ENCODE measurements at places on chromosomes 3 and 15.
A peak's percentile ranks its signal among the peaks of the same experiment; 100 is the strongest.

DNA sequence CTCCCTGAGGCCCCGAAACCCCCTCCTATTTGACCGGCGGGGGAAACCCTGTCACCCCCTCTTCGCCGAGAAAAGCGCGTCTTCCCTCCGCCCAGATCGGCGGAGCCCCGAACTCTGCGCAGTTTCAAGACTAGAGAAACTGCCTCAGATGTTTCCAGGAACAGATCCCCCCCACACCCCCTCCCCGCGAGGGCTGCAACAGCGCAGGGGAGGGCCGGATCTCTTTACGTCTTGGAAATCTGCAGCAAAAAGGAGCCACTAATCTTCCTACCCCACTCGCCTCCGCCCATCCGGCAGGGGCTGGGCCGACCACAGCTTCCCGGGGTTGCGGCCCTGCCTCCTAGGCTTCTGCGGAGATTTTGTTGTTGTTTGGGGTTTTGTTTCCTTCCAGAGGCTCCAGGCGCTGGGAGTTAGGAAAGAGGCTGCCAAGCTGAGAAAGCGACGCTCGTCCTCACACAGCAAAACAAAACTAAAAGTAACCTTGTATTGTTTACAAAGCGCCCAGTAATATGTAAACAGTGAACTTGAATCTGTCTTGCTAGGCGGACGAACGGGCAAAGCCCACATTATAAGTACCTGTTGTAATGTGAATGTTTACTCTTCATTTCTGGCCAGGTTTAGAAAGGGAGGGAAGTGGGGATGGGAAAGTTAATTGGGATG lies 2.2 kb downstream of the FOXB1 start:
- DNase-seq: peak; percentile 22

GRCh38 chr15:60704717-60705116 lies 225.8 kb upstream of the ICE2 start:
- DNase-seq: no peak

- no peak for DNase-seq
Observed at GRCh38 chr3:18370672-18371071, 54.5 kb downstream of the SATB1 start.

GRCh38 chr15:38557921-38558320 lies 6.7 kb downstream of the RASGRP1 start:
- DNase-seq: no peak

- peak; percentile 93 for DNase-seq
Observed at GRCh38 chr3:129054605-129055104, 5.9 kb upstream of the GP9 start.

DNA sequence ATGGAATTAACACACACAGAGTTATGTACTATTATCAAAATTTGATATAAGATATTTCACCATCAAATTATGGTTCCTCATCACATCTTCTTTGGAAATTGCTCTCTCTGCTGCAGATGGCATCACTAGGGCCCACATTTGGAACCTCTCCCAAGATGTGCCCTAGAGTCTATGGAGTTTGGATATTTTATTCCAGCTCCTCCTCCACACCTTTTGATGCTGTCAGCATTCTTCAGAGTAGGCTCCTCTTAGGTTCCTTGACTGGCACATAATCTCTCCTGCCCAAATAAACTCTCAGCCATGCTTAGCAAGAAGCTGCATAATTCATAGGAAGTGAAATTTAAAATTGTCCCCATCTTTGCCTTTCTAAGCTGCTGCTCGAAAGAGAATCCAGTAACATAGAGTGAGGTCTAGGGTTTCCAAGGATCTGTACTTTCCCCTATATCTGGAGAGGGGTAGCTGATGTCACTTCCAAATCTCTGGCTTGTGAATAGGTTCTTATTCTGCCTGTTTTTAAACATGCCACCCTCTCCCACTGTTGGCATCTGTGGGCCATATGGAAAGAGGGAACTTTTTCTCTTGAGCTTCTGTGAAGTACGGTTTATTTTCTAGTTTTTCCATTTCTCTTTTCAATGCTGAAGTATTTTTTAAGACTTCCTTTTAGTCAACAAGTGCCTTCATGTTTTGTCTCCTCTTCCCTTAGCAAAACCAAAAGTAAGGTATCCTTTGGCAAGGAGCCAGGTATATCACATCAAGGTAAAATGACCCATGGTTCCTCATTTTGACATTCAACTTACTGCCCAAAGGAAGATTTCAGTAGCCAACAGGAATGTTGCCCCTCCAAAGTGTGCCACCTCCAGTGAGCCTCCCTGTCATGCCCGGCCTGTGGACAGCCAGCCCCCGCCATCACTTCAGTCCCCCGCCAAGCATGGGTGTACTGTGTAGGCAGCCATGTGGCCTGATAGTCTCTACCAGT lies 75.3 kb upstream of the C2CD4B start:
- no peak for DNase-seq

- peak; percentile 15 for DNase-seq
Observed at GRCh38 chr15:72585476-72586058, 68.9 kb upstream of the GOLGA6B start.

GRCh38 chr3:156687023-156687422 lies 12.6 kb downstream of the TIPARP start:
- no peak for DNase-seq

DNA sequence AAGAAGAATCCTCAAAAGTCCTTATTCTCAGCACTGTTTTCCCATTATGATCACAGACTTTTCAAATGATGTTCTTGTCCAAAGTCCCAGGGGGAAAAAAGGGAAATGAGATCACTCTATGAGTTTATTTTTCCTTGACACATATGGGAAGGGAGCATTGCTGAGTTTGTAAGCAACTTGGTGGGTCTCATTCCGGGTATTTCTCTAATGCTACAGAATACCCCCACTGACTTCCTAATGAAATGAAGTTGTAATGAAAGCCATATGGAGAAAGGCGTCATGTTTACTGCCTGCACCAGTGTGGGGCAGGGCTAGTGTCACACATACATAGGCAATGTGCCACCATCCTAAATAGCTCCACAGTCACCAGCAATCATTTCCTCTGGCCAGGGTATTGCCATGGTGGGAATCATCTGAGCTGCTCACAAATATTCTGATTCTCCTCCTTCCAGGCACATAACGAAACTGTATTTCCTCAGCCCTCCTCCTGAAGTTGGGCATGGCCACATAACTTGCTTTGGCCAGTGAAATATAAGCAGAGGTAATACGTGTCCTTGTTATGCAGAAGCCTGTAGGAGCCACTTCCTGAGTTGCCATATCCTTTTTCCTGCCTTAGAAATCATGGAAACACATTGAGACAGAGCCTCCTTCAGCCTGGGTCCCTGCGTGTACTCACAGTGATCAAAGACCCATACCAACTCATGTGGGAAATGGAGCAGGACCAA lies 41.0 kb upstream of the C15orf61 start:
- DNase-seq: peak; percentile 7

- no peak for DNase-seq
Observed at GRCh38 chr3:133592843-133593242, 19.4 kb downstream of the CDV3 start.

DNA sequence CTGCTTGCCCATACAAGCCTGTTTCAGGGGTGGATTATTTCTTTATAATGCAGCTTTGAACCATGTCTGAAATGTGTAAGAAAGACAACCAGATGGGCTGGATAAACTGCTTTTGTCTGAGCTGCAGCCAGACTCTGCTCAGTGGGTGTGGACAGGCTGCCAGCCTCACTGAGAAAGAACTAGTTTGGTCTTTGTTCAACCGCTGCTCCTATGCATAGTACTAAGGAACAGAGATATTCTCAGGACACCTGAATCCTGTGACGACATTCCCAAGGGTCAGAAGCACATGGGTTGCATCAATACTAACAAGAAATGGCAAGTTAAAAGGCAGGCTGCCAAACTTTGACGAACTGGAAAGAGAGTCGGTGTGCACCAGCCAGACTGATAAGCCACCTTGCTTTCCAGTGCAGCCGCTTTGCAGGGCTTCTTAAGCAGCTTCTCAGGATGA lies 57.2 kb downstream of the PLD1 start:
- DNase-seq: no peak

DNA sequence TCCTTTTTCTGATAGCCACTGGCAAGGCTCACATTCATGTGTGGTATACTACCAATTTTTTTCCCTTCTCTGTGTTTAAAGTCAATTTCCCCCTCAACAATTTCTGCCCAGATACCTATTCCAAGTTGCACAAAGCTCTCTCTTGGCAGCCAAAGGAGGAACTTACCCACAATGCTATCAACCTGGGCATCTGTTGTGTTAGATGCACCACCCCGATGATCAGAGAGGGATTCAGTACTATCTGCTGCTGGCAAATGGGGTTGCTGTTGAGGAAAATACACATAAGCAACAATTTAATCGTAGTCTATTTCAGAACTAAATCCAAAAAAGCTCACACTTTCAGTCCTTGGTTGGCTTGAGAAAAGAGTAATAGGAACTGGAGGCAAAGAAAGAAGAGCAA lies 46.1 kb downstream of the AAGAB start:
- no peak for DNase-seq

DNA sequence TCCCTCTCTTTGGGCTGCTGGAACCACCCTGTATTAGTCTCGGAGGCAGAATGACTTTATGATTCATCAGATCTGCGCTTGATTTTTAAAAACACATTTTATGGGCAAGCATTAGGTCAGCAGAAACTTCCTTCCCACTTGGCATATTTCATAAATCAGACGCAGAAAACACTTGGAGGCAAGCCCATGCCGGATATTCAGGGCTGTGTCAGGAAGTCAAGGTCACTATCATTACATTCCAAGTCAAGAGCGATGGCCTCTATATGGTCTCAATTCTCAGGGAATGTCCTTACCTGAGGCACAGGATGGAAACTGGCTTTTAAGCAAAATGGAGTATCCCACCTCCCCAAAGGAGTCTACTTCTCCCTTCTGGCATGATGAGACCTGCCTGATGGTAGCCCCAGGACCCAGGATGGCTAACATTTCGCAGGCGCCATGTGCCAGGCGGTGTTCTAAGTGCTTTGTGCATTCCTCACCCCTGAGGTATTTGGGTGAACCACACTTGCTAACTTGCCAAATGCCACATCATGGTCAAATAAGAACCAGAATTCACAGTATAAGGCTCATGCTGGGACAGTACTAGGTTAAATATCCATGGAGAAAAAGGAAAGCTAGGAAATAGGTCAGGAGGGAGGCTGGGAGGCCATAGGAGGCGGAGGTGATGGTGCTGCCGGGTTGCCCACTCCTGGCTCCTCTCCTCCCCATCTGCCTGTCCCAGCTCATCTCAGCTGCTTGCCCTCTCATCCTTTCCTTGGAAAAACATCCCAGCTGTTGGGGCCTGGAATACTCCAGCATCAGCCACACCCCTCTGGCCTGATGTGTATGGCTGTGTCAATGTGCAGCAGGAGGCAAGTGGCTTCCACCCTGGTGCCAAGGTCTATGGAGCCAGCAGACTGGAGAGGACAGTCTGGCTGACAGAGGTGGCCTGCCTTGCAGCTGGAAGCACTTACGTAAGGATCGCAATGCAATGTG lies 18.8 kb downstream of the BCL2L10 start:
- DNase-seq: peak; percentile 99

DNA sequence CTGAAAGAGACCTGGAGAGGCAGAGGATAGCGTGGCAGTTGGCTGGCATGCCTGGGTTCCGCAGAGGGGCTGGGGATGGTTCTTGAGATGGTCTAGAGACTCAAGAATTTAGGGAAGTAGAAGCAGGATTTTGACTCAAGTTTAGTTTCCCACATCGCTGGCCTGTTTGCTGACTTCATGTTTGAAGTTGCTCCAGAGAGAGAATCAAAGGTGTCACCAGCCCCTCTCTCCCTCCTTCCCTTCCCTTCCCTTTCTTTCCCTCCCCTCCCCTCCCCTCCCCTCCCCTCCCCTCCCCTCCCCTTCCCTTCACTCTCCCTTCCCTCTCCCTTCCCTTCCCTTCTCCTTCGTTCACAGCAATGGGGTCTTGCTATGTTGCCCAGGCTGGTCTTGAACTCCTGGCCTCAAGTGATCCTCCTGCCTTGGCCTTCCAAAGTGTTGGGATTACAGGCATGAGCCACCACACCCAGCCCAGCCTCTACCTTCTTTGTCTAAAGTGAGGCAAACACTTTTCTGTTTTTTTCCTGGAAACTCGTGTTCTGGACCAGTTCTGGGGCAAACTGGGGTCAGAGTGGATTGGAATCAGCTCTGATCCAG lies 10.2 kb downstream of the CHRD start:
- no peak for DNase-seq

DNA sequence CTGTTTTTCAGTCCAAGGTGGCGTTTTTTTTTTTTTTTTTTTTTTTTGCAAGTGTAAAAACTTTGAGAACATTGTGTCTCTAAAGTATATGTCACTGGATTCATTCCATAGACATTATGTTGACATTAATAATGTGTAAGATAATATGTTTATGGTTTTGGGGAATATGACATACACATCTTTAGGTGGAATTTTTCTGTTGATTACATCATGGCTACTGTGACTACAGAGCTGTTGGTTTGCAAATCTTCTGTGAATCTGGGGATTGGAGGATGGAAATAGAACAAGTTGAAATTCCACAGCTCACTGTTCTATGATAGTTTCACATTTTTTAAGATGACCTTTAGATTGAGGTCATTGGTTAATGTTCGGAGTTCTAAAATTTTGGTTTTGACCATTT lies 24.4 kb upstream of the PLSCR2 start:
- DNase-seq: no peak

DNA sequence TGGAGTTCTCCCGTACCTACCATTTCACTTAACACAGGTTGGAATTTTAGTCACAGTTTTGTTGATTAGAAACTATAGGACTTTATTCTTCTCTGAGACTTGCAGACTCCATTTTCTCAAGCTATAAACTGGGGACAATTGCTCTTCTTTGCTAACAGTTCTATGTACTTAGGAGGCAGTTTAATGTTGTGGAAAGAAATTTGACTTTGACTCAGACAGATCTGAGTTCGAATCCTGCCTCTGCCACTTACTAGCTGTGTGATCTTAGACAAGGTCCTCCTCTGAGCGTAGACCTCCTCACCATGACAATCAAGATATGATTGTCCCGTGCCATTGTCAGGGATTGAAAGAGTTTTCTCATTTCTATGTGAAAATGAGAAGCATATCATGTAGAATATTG lies 196.4 kb upstream of the HES1 start:
- DNase-seq: no peak

Measured in endothelial cell of umbilical vein (primary cell).